ENCODE measurements at places on chromosomes 5 and 9. TPM values are rescaled to one million over a fixed set of nuclear protein-coding genes. Genes with fewer than 3 reads are reported as not detected.

The LCN6 gene
- not detected for total RNA-seq

The PLCXD3 gene
- under 0.01 TPM for total RNA-seq

The GLRA1 gene
- not detected for total RNA-seq

The OR2V2 gene
- not detected for total RNA-seq

The HMCN2 gene
- under 0.01 TPM for total RNA-seq

The FOXD4 gene
- 0.24 TPM for total RNA-seq

The MAP3K1 gene
- 14.3 TPM for total RNA-seq

The IL13 gene
- not detected for total RNA-seq

The DDX4 gene
- total RNA-seq, result not detected

The TRPM3 gene
- not detected for total RNA-seq

All from tracheal epithelial cell (primary cell).